Astrocyte of the spinal cord (primary cell): ENCODE measurements at places on chromosomes 4 and X.

DNA sequence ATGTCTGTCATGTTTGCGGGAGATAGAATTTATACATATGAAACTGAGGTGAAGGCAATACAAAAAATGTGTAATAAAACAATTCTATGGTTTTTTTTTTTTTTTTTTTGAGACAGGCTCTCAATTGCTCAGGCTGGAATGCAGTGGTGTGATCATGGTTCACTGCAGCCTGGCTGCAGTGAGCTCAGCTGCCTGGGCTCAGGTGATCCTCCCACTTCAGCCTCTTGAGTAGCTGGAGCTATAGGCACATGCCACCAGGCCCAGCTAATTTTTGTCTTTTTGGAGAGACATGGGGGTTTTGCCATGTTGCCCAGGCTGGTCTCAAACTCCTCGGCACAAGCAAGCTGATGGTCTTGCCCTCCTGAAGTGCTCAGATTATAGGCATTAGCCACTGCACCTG, 10.1 kb downstream of the RADX start:
- DNase-seq = no peak

- no peak for DNase-seq
Observed at GRCh38 chr4:136900696-136901095, 631.6 kb downstream of the PCDH18 start.

DNA sequence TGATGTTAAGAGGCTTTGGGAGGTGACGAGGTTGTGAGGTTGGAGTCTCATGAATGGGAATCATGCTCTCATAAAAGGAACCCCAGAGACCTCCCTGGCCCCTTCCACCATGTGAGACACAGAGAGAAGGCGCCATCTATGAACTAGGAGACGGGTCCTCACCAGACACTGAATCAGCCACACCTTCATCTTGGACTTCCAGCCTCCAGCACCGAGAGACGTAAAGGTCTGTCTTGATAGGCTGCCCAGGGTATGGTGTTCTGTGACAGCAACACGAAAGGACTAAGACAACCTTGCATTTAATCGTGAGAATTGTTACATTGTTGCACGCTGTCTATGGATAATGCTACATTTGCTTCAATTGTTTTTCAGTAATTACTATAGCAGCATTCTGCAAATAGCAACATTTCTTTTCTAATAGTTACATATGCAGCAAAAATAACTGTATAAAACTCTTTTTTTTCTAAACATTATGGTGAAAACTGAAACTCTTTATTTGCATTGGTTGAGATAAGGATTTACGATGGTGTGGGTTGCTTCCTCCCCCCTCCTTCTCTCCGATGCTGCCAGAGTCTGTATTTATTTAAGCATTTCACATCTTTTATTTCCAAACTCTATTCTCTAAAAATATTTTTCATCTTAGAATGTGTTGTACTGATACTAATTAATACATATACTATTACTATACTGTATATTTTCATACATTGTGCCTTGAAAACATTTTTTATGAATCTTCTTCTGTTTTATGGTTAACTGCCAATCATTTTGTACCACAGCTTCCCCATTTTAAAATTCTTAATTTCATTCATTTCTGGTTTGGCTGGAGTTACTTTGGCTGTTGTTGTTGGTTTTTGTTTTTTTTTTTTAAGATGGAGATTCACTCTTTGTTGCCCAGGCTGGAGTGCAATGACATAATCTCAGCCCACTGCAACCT, 26.4 kb upstream of the AKAP17A start:
- DNase-seq = no peak

GRCh38 chr4:135354876-135355275, 1153.3 kb upstream of the PABPC4L start:
- peak; percentile 27 for DNase-seq

GRCh38 chr4:80540785-80541469, 205.4 kb downstream of the CFAP299 start:
- DNase-seq = peak; percentile 12

DNA sequence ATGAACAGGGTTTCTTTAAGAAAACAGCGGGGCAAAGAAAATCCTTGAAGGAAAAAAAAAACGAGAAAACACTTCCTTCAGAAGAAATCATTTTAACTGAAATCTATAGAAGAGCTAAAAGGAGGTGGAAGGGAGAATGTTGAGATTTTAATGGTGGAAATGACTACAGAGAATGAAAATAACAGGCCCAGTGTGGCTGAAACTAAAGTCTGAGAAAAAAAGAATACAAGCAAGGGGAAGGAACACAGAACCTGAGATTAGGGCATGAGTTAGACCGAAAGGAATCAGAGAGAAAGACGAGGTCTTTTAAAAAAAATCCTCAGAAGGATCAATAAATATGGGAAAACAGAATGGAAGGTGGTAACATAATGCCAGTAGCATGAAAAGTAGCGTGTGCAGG, 1230.0 kb upstream of the TENM3 start:
- no peak for DNase-seq

- DNase-seq = peak; percentile 57
Observed at GRCh38 chr4:128519163-128519830, 231.7 kb upstream of the PGRMC2 start.

DNA sequence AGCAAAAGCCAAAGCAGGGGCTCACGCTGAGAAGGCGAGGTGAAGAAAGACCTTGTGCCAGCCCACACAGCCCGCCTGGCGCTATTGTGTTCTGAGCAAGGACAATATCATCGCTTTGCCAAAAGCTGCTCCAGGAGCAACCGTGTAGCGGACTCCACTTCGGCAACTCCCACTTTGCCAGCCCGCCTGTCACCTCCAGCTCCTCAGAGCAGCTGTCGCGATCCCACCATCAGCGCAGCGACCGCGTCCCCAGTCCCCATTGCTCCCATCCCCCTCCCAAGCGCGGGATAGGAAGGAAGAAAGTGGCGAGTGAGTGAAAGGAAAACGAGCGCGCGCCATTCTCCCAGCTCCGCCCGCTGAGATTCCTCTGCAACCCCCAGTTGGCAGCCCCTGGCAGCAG, 759 bp downstream of the ZC4H2 start:
- peak; percentile 15 for DNase-seq

- no peak for DNase-seq
Observed at GRCh38 chr4:70640192-70640591, 11.6 kb downstream of the ENAM start.

GRCh38 chrX:119887721-119888425, 7.8 kb upstream of the AKAP14 start:
- DNase-seq = peak; percentile 46

- peak; percentile 42 for DNase-seq
Observed at GRCh38 chrX:70433848-70434351, 10.7 kb upstream of the DLG3 start.

DNA sequence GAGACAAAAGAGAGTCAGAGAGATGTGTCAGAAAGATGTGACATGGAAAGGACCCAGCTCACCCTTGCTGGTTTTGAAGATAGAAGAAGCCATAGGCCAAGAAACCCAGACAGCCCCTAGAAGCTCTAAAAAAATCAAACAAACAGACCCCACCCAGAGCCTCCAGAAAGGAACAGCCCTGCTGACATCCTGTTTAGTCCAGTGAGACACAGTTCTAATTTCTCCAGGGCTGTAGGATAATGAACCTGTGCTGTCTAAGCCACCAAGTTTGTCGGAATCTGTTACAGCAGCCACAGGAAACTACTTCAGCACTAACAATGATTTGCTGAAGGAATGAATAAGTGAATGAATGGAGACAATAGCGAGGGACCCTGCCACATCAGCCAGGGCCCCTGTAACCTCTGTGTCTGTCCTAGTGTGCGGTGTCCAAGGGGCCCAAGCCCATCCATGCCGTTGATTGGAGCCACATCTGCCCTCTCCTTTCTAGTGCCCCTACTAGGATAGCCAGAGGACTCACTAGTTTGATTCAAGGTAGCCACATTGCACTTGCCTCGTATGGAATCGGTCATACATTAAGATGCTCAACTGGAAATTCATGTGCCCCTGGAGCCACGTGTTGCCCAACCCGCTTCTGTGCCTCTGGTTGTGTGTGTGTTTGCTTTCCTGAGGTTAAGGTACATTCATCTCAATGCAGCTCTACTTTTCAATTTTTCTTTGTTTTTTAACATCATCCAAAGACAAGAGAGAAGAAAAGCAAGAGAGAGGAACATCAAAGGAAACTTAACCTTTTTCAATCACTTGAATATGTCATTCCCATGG, 32.5 kb upstream of the SLC2A9 start:
- DNase-seq = no peak

- no peak for DNase-seq
Observed at GRCh38 chr4:16263056-16263455, 36.8 kb upstream of the TAPT1 start.

GRCh38 chr4:101251261-101251660, 96.1 kb downstream of the PPP3CA start:
- DNase-seq = no peak

DNA sequence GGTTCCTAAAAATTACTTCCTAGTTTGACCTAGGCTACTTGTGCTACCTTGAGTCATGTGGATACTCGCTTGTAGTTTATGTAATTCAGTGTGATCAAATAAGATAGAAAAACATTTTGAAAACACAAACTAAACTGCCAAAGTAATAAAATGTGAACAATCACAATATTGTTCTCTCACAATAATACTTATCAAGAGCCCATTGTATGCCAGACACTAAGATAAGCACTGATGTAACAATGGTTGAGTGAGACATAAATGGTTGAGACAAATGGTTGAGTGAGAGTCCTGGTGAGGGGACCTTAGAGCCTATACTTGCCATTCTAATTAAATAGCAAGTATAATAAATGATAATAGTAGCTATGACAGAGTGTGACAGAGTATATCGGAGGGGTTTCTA, 41.7 kb downstream of the RFC1 start:
- DNase-seq = no peak

DNA sequence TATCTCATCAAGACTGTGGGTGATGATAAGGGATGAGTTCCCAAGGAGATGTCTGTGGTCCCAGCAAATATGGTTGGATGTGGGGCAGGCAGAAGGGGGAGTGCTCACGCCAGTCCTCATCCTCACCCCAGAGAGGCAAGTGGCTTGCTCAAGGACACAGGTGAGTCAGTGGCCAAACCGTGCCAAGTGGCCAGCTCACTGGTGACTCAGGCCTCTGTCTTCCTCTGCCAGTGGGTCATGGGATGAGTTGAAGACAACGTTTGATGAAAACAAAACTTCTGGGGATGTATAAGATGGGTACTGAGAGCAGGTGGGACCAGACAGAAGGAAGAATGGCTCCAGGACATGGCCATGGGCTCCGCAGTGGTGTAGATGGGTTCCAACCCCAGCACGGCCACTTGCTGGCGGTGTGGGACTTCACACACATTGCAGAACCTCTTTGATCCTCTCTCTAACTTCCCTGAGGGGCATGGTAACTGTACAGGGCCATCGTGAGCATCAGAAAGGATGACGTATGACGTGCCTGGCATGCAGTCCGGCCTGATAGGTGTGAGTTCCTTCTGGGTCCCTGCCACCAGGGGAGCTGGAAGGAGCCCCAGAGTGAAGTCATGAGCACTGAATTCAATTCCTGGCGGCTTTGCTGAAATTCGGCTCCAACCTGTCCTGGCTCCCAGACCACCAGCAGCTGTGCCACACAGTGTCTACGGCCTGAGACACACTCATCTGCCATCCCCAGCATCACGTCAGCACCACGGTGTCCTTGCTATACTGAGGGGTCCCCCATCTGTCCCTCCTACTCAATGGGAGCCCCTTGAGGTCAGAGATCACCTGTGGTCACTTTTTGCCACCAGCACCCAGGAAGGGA, 41.3 kb upstream of the GPR78 start:
- DNase-seq = peak; percentile 21

- DNase-seq = peak; percentile 29
Observed at GRCh38 chr4:124710911-124711310, 1.6 kb downstream of the ANKRD50 start.

DNA sequence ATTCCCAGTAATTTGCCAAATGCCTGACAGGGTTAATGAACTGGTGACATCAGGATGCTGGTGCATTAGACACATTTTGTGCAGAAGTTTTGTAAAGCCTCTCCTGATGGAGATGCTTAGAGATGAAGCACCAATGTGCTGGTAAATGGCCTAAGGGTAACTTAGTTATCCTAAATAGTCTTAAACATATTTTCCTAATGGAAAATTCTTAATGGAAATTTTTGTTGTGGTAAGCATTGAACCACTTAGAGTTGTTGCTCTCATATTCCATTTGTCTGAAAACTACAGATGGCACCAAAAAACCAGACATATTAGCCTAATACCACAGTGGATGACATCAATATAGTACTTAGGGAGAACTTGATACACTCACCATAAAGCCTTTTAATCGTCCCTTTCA, 154.5 kb upstream of the ANK2 start:
- no peak for DNase-seq

DNA sequence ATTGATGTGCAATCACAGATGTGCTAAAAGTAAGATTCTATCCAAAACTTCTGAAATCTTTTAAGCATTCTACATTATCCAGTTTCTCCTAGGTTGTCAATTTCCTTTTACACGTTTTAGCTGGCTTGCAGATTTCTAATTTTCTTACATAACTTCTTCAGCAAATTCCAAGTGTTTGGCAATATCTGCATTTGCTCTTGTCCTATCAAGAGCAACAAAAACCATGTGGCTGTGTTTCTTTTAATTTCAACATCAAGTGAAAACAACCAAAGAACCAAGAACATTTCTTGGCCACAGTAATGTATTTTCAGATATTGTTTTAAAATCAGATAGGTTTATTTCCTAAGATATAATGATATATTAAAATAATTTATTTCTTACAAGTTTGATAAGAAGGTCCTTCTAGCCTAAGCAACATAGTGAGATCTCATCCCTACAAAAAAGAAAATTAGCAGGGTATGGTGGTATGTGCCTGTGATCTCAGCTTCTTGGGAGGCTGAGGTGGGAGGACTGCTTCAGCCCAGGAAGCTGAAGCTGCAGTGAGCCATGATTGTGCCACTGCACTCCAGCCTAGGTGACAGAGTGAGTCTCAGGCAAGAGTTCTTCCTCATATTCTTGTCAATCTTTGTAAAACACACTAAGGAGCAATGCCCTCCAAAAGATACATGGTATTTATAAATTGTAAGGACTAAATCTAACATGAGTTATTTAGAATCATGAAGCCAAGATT, 131.4 kb upstream of the NAP1L5 start:
- DNase-seq = no peak

DNA sequence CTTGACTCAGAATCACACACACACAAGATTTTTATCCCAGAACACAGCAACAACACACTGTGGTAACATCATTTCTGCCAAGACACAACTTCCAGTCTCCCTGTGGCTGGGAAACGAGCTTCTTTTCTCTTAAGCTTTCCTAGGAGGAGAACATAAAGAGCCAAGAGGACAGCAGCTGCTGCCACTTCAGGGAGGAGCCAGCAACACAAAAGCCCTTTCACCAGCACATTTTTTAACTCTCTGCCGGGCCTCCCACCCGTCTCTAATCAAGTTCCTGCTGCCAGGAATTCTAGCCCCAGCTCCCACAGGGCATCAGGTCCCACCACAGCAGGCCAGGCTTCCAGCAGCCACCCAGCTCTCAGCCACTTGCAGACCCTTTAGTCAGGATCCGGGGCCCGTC, 22.4 kb downstream of the FAT1 start:
- peak; percentile 77 for DNase-seq
